ENCODE measurements at places on chromosomes 2 and 18. TPM values are rescaled to one million over a fixed set of nuclear protein-coding genes. Genes with fewer than 3 reads are reported as not detected.

DNA sequence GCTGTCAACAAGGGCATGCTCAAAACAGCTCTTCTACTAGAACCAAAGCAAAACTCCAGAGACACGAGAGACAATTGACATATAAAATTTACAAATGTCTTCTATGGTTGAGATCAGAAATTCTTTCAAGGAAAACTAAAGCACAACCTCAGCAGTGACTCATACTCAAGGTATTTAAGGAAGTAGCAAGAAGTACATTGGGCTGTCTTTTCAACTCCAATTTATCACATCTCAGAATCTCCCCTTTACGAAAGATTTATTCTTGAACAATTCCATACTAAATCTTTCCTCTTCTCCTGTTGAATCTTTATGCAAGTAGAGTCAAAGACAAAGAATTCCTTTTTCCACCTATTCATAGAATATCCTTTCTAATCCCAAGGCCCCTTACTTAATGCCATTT, 324.0 kb downstream of the IRS1 start:
- DNase-seq: no peak

- DNase-seq: no peak
Measured at GRCh38 chr2:73897934-73898333, 5.1 kb downstream of the ACTG2 start.

- DNase-seq: no peak
Measured at GRCh38 chr2:69033461-69034095, 20.6 kb downstream of the ANTXR1 start.

- DNase-seq: no peak
Measured at GRCh38 chr2:138274421-138275291, 226.9 kb upstream of the SPOPL start.

DNA sequence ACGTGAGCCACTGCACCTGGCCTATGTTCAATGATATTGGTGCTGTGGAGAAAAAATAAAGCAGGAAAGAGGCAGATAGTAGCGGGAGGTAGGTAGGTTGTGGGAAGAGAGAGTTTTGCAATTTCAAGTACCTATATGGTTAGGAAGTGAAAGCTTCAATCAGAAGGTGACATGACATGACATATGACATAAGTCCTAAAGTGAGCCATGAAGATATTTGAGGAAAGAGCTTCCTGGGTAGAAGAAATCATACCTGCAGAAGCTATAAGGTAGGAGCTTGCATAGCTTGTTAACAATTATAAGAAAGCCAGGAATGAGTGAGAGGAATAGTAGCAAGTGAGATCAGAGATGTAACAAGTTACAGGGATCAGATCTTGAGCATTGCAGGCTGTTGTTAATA, 4.2 kb downstream of the KIAA1328 start:
- DNase-seq: no peak

- no peak for DNase-seq
Measured at GRCh38 chr2:223909001-223909741, 36.0 kb downstream of the WDFY1 start.

DNA sequence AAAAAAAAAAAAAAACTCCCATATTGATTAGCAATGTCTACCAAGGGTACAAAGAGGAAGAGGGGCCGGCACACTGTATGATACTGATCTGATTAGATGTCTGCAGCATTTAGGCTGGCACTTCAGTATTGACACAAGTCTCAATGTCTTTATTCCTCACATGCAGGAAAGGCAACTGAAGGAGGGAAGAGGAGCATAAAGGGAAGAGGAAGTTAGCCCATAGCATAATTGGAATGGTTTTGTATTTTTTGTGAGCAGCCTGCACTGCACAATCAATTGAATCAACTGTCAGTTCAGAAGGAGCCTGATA, 79.0 kb downstream of the DNER start:
- no peak for DNase-seq

GRCh38 chr2:182924306-182924705, 57.9 kb upstream of the FRZB start:
- DNase-seq: no peak

GAL3ST2 gene
- not detected for total RNA-seq

KLHL29 gene
- 7.0 TPM for total RNA-seq

DNA sequence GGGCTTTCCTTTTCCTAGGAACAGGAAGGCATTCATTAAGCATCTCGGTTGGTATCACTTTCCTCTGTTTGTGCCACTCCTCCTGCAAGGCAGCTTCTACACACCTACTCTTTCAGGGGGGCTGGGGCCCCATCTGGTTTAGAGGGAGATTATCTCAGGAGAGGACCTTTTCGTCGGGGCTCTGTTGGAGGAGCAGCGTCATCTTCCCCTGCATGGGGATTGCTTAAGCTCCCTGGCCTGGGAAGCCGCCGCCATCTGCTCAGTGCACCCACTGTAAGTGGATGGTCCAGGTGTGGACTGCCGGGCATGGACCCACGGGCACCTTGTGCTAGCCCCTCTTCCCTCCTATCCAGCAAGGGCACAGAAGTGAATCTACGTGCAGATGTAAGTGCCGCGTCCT, 355.3 kb upstream of the SMIM21 start:
- no peak for DNase-seq

GRCh38 chr2:1528273-1529064, 115.2 kb downstream of the TPO start:
- DNase-seq: no peak

GRCh38 chr2:51650769-51651168, 618.8 kb upstream of the NRXN1 start:
- DNase-seq: no peak

DNA sequence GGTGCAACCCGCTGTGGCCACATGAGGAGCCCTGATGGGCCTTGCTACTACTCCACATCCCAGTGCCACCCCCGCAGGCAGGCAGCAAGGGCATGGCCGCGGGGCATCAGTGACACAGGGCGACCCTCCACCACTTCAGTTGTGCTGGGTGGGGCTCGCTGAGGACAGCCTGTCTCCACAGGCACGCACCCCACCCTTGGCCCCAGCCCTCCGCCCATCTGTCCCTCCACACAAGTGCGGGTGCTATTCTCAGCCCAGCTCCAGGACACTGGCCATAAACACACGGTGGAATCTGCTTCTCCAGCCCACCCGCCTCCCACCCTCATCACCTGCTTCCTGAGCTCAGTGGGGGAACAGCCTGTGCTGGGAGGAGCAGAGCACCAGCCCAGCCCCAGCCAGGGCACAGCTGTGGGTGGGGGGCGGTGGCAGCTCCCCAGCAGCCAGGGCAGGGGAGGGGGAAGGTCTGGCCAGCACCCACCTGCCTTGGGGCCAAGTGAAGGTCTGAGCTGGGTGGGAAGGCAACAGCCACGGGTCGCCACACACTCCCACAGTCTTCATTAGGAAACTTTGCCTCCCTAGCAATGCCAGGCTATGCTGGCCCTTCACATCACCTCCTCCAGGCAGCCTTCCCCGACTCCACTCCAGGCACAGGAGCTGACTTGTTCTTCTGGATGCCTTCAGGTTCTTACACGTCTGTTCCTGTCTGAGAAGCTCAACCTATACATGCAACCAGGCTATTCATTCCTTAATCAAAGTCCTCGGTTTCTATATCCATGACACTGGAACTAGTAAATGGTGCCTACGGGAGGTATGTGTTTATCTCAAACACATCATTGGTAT, 16.5 kb downstream of the BIN1 start:
- DNase-seq: no peak

SNED1 gene
- total RNA-seq: 13.9 TPM

COMMD1 gene
- total RNA-seq: 38.0 TPM

M1AP gene
- total RNA-seq: 0.19 TPM

DNA sequence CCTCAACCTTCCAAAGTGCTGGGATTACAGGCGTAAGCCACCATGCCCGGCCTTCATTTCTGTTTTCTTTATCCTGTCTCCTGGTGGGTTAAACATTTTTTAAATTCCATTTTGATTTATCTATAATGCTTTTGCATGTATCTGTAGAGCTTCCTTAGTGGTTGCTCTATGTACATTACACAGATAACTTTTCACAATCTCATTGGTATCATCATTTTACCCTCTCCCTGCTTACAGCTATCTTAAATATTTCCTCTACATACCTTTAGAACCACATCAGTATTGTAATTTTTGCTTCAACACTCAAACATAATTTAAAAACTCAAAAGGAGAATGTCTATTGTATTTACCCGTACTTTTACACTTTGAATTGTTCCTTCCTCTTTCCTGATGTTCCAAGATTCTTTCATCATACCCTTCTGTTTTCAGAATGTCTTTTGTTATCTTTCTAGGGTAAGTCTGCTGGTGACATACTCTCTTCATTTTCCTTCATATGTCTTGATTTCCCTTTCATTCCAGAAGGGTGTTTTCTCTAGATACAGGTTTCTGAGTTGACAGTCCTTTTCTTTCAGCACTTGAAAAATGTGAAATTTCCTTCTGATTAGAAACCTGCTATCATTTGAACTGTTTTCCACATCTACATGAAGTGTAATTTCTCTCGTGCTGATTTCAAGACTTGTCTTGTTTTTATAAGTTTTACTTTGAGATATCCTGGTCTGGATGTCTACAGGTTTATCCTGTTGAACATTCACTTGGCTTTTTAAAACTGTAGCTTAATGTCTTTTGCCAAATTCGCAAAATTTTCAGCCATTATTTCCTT, 21.9 kb downstream of the PPP3R1 start:
- no peak for DNase-seq

DNA sequence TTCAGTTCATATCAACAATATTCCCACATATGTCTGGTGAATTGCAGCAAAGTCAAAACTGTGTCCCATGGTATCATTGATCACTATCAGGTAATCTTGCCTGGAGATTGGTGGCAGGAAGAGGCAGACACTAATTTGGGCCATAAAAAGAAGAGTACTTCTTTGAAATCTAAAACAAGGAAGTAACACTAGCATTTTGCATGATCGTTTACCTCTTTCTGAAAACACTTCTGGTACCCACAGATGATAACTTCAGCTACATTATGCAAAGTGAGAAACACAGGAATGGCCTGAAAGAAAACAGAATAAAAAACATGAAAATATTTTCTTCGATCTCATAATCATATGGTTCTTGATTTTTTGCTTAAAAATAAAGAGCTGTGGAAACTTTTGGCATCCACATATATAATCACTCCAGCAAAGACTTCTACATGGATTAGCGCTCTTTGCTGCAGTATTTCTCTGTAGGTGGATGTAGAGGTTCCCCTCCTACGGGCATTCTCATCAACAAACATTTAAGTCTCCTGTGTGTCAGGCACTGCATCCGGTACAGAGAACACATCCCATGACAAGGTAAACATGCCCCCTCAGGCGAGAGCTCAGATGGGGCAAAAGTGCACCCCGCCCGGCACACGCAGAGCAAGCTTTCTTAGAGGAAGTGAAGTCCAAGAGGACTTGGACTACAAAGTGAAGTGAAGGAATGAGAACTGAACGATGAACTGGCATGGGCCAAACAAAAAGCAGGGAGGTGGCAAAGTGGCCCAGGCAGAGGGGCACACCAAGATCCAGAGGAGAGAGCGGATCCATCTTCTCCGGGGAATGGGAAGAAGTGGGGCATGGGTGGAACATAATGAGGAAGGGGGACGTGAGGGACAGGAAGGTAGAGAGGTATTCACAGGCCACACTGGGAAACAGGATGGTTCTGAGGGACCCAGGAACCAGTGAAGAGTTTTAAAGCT, 68.0 kb upstream of the RIOK3 start:
- no peak for DNase-seq

- no peak for DNase-seq
Measured at GRCh38 chr2:121173806-121174205, 111.2 kb downstream of the TFCP2L1 start.

DNA sequence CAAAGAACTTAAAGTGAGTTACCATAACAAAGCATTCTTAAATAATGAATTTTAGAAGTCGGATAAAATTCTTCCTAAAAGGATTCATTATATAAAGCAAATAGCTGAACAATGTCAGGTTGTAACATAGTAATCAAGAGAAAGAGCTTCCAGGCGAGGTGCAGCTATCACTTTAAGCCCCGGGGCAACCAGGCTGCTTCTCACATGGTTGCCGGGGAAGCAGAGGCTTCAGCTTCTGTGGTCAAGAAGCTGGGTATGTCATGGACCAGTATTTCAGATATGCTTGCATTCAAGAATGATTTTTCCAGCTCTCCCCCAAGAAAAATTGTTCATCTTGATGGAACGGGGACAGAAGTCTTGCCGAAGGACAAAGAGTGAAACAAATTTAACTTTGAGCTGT, 23.6 kb upstream of the KYNU start:
- DNase-seq: no peak

- DNase-seq: no peak
Measured at GRCh38 chr2:37917281-37918228, 7.5 kb upstream of the RMDN2 start.

ERBB4 gene
- total RNA-seq: not detected

DNA sequence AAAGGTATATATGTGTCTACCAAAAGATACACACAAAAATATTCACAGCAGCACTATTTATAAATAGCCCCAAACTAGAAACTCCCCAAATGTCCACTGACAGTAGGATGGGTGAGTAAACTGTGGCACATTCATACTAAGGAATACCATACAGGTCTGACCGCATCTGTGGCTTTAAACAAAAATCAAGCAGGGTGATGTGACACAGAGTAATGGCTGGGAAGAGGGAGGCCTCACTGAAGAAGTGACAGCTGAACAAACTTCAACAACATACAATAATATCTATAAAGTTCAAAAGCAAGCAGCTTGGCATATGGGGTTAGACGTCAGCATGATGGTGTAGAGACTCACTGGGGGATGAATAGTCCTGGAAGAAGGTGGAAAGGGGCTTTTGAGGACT, 115.1 kb upstream of the PPP1CB start:
- DNase-seq: no peak

SERPINB12 gene
- 0.76 TPM for total RNA-seq

ANKRD30B gene
- not detected for total RNA-seq

- no peak for DNase-seq
Measured at GRCh38 chr2:109270505-109271312, 141.7 kb downstream of the SH3RF3 start.

DNA sequence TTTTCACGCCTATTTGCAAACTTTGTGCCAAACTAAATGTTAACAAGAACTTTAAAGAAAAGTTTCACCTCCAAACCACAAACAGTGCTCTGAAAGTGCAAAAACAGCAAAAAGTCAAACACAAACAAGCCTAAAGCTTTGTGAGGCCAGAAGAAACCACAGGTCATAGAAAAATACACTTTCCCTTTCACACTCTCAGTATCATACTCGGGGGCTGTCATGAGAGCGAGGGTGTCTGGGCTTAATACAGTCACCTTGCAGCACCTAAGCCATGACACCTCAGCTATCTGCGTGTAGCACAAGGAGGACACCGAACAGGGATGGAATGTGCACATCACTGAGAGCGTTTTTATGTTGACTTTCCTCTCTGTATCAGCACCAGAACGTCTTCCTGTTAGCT, 26.6 kb upstream of the SEH1L start:
- DNase-seq: no peak

NEB gene
- total RNA-seq: 0.23 TPM

Data from esophagus squamous epithelium (tissue), 5 donors.